CD4-positive, alpha-beta memory T cell (primary cell): ENCODE measurements at places on chromosomes 4 and X.

- no peak for DNase-seq
Measured at GRCh38 chr4:40755616-40756015, 5.9 kb downstream of the NSUN7 start.

- no peak for DNase-seq
Measured at GRCh38 chr4:10009861-10010500, 11.3 kb downstream of the SLC2A9 start.

DNA sequence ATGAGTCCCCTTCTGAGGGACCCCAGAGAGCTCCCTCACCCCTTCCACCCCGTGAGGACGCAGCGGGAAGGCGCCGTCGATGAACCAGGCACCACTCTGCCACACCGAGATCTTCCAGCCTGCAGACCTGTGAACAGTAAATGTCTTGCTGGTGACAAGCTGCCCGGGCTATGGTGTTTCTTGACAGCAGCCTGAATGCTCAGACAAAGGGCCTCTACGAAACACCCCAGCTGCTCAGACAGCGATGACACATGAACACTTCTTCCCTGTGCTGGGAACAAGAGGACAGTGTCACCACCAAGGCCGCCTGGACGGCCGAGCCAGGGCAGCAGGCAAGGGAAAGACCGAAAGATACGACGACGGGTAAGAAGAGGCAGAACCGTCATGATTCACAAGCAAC lies 30.6 kb upstream of the GTPBP6 start:
- DNase-seq: no peak

- no peak for DNase-seq
Measured at GRCh38 chr4:100391863-100392262, 126.0 kb downstream of the EMCN start.

DNA sequence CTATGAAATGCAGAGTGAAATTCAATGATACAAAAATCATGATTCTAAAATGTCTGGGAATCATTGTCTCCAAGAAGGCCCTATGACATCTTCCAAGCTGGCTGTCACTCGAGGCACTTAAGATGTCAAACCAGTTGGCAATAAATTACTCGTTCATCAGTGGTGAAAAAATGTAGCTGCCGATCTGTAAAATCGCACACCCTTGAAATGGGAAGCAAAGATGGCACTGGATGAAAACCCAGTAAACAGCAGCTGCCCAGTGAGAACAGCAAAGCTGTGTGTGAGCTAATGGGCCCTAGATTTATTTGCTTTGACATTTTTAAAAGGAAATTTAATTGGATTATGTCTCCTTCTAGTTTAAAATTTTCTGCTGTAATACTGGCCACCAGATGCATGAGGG lies 181.9 kb upstream of the NDP start:
- DNase-seq: no peak

DNA sequence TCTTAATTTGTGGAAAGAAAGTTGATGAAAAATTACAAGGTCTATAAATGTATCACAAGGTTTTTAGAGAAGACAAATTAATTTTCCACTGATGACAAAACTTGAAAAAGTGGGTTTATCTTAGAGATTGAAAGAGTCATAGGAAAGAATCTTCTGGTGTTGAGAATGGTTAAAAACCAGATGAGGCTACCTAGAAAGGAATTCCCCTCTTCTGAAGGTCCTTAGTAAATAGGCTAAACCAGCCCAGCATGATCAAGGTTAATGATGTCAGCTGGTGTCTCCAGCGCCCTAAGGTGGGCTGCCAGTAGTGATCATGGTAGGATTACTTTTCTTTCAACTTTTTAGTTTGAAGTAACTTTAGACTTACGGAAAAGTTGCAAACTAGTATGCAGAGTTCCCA lies 71.8 kb upstream of the PGRMC2 start:
- no peak for DNase-seq

DNA sequence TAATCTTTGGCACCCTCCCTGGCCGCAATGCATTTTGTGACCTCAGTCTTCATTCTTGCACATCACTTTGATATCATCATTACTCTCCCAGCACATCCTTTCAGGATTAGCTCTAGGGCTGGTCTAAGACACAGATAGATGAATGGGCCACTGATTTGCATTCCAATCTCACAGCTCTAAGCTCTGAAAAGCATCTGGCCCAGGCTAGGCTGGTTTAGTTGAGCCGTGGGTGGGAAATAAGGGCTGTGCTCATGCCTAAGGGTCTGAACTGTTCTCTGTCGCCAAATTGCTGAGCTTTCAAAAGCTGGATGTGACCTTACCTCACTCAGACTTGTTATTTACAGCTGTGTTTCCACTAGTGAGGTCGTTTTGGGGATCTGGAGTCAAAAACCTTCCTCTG lies 30.0 kb upstream of the SLC9A7 start:
- no peak for DNase-seq

DNA sequence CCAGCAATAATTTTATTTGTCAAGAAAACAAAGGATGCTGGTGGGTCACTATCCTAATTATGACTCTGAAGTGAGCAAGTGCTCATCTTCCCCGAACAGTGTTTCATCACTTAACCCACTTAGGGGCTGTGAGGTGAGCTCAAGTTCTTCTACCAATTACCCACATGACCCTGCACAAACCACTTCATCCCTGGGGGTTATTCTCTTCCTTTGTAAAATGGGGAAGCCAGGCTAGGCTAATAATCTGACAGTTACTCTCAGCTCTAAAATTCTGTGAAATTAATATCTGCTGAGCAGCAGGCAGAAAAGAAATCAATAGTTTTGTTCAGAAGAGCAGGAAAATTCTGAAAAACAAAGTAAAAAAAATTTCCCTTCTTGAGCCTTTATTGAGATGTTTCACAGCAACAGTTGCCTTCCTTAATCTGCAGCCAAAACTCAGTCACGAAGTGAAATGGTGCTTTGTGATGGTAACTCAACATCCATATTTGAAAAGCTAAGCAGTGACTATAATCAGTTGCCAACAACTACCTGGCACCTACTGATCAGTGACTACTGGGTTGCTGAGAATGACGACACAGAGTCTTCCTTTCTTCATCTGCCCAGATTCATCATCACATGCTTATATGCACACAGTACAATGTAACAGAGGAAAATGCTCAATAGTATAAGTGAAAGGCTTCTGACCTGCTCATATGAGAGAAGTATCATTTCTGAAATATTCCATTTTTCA lies 24.1 kb downstream of the ATP8A1 start:
- DNase-seq: no peak
